SK-N-SH (cell line): ENCODE measurements at places on chromosomes 5 and 9. TPM values are rescaled to one million over a fixed set of nuclear protein-coding genes. Genes with fewer than 3 reads are reported as not detected.

Gene CD72
- polyA plus RNA-seq = 2.5 and 2.7 TPM in 2 replicates

Gene SH3GL2
- 0.03 and 0.05 TPM in 2 replicates for polyA plus RNA-seq

Gene PCDHGA11
- polyA plus RNA-seq = 0.18 and 0.23 TPM in 2 replicates

Gene RAB24
- polyA plus RNA-seq = 101 and 117 TPM in 2 replicates

Gene CDKN2B-AS1
- polyA plus RNA-seq = 0.25 and 0.44 TPM in 2 replicates

Gene CNTLN
- polyA plus RNA-seq = 2.5 and 2.6 TPM in 2 replicates

Gene GPR150
- 0.06 and 0.07 TPM in 2 replicates for polyA plus RNA-seq

Gene SLC46A2
- polyA plus RNA-seq = not detected in 2 replicates

Gene AJM1
- 2.4 and 2.6 TPM in 2 replicates for polyA plus RNA-seq

Gene CAMK4
- 4.1 and 4.6 TPM in 2 replicates for polyA plus RNA-seq

Gene TMEM161B
- polyA plus RNA-seq = 8.0 and 13.5 TPM in 2 replicates

Gene SPINK13
- not detected in 2 replicates for polyA plus RNA-seq

Gene CDH9
- not detected in 2 replicates for polyA plus RNA-seq

Gene DENND1A
- polyA plus RNA-seq = 19.8 and 25.4 TPM in 2 replicates

Gene DOK3
- 1.9 and 2.2 TPM in 2 replicates for polyA plus RNA-seq

Gene SLC12A7
- polyA plus RNA-seq = 2.3 and 2.6 TPM in 2 replicates

Gene TLX3
- polyA plus RNA-seq = 3.6 and 4.7 TPM in 2 replicates
